NCI-H2029 (cell line): ENCODE measurements at places on chromosomes 5 and 9.

- DNase-seq, result no peak
These were observed 260.7 kb downstream of the CRB2 start for GRCh38 chr9:123616707-123617106.

DNA sequence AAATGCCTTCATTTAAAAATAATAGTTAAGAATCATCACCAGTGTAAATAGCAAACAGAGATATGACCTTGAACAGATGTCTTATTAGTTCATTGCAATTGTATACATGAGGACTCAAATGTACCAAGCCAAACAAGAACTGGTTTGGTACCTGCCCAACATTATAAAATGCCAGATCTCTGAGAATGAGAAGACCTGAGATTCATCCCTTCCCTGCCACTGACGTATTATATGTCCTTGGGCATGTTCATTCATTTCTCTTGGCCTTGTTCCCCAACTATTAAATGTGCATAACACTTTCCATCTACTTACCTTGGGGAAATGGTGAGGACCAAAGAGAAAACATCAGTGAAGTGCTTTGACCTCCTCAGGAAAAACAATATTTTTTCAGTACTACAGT lies 33.6 kb upstream of the ERBIN start:
- no peak for DNase-seq

- DNase-seq, result no peak
These were observed 52.5 kb downstream of the SHB start for GRCh38 chr9:38016375-38017135.

GRCh38 chr5:142466195-142466971 lies 141.6 kb upstream of the SPRY4 start:
- no peak for DNase-seq

- DNase-seq, result no peak
These were observed 717 bp upstream of the IQGAP2 start for GRCh38 chr5:76402251-76402885.

GRCh38 chr5:43530648-43531047 lies 15.7 kb upstream of the C5orf34 start:
- DNase-seq, result no peak
